ENCODE measurements at places on chromosomes 6 and 20.

DNA sequence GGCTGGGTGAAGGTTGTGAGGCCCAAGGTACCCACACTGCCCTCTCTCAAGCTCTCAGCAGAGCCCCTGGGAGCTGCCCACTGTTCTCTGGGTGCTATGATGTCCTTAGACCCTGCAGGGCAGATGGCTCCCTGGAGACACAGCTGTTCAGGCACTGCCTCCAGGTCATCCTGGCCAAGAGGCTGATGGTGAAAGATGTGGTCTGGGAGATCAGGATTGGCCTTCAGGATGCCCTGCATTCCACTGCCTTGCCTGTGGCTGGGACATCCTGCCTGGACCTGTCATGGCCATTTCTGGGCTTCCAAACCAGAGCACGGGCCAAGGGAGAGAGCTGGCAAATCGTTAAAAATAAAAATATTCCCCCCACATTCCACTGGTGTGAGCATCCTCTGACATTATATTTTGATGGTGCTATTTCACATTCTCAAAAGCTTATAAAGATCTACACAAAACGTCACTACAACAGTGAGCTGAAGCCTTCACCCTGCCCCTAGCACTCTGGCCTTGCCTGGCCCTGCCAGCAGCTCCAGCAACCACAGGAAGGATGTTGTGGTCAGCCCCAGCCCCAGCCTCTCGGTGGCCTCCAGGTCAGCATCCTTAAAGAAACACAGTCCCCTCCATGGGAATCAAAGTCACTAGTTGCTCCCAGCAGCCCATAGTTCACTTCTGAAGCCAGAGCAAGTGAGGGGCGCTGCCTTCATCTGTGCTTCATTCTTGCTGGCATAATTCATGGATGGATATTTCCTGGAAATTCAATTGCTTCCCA, 13.5 kb upstream of the KCNK16 start:
- no peak overlapping the region for H3K4me3 ChIP-seq
- H3K36me3 ChIP-seq = no peaks in the 10 kb centered on the region
- peaks cover 16% of the 10 kb centered on the region for H3K4me1 ChIP-seq

DNA sequence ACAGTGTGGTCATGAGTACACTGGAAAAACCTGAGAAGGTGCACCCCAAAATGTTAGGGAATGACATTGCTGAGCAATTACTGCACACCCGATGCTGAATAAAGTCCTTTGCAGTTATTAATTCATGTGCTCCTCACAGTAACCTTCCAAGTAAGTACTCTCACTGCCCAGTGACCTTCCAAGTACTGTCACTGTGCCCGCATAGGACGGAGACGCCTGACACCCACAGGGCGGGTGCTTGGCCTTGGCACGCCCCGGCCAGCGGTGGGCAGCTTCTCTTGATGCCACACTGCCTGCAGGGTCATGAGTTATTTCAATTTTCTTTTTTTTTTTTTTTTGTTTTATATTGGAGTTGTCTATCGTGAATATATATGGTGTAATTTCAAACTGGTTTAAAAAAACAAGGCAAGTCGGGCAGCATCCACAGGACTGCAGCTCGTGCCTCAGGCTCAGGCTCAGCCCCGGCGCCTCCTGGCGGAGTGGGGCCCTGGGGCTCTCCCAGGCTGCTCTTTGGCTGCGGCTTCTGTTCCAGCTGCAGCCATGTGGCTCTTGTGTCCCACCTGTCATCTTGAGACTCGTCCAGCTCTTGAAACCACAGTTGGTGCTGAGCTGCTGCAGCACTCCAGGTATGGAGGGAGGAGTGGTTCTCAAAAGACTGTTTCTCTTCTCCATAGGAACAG, 27.0 kb downstream of the PNLDC1 start:
- peaks cover 10% of the 10 kb centered on the region for H3K36me3 ChIP-seq
- H3K27me3 ChIP-seq = no peaks in the 10 kb centered on the region
- H3K4me3 ChIP-seq = no peak overlapping the region
- H3K4me1 ChIP-seq = peaks cover 55% of the 10 kb centered on the region
- DNase-seq = no peak
- no peak overlapping the region for H3K27ac ChIP-seq

DNA sequence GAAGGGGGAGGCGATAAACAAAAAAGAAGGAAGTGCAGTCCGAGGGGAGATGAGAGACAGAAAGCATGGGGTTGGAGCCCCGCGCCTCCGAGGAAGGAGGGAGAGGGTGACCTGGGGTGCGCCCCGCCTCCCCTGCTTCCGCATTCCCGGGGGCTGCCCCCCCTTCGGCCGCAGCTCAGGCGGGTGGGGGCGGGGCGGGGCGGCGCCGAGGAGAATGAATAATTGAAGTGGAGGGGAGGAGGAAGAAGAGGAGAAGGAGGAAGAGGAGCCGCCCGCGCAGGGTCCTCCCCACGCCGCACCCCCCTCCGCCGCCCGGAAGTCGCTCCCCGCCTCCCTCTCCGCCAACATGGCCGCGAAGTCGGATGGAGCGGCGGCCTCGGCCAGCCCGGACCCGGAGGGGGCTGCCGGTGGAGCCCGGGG, at the start of gene XKR7:
Gene XKR7, plus strand, starts transcription at position 322 of the 420 bp plus-strand sequence. Its CDS starts 25 bp downstream, at position 347.
- H3K27me3 ChIP-seq = peaks cover 47% of the 10 kb centered on the region
- DNase-seq = peak; percentile 62
- H3K36me3 ChIP-seq = no peaks in the 10 kb centered on the region

DNA sequence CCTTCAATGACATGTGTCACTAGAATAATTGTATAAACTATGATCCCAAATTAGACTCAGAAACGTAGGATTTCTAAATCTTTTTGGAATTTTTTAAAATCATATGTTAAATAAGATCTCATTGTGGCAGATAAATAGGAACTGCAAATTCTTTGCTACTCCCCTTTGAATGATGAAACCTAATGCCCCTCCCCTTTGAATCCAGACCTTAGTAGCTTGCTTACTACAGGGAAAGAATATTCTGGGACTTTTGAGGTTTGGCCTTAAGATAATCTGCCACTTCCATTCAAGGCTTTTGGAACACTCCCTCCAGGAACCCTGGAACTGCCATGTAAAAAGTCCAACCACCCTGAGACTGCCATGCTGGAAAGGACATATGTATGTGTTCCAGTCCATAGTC, 7.1 kb downstream of the TDP2 start:
- no peak for DNase-seq
- no peak overlapping the region for H3K4me3 ChIP-seq
- H3K27ac ChIP-seq = peak overlapping the region; percentile 94
- peaks cover 31% of the 10 kb centered on the region for H3K4me1 ChIP-seq
- H3K27me3 ChIP-seq = no peaks in the 10 kb centered on the region
